ENCODE measurements at places on chromosomes 4 and X.

DNA sequence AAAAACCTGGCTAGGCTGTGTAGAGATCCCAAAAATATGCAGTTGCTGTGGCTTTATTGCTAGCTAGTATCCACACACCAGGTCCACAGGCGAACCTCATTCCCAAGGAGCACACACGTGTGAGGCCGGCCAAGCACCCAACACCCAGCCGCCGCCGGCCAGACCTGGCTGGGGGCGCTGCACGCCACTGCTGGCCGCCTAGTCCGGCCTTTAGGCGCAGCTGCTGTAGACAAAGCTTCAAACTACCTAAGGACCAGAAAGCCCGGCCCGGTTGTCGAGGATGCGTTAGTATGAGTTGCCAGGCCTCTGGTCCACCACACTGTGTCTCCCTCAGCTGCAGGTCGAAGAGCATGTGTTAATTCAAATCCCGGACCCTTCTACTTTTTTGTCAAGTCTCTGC is 3.1 kb downstream of the POU3F4 start:
- no peak for DNase-seq

- DNase-seq = no peak
Observed at GRCh38 chr4:105352826-105353225, 121.0 kb downstream of the PPA2 start.

DNA sequence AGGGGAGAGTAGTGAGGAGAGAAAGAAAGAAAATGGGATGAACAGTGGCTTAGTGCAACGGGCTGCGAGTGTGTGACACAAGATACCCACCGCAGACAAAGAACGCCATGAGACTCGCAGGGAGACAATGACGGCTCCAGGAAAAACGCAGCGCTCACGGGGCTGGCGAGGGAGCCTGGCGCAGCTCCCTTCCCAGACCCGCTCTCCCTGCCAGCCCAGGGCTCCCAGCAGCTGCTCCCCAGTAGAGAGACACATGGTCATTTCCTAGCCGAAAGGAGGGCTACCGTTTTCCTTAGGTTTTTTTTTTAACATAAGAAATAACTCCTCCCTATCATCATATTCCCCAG is 149.5 kb downstream of the MAML3 start:
- DNase-seq = no peak

- no peak for DNase-seq
Observed at GRCh38 chrX:84710611-84711010, 208.4 kb upstream of the HDX start.

- no peak for DNase-seq
Observed at GRCh38 chrX:143429131-143429530, 88.1 kb downstream of the SPANXN3 start.

DNA sequence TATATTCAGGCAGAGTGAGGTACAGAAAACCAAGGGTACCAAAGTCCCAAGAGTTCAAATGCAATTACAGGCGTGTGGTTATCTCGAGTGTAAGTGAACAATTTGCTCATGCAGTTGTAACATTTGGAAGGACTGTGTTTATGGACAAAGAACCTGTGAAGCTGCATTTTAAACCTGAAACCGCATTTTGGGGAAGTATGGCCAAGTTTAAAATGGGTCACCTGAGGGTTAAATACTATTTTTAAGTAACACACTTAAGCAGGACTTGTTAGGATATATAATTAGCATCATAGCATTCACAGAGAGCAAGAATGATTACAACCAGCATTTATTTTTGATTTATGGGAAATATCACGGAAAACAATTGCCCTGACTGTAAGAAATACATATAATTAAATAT is 79.1 kb upstream of the LCORL start:
- no peak for DNase-seq
